ENCODE measurements at places on chromosomes 1 and 21. TPM values are rescaled to one million over a fixed set of nuclear protein-coding genes. Genes with fewer than 3 reads are reported as not detected.

The CREG1 gene
- 36.7 TPM for total RNA-seq

The SFN gene
- not detected for total RNA-seq

The C1orf167 gene
- total RNA-seq, result not detected

The SH2D1B gene
- not detected for total RNA-seq

The TSPEAR gene
- 0.09 TPM for total RNA-seq

The OR2M4 gene
- total RNA-seq, result 0.36 TPM

The FAM72C gene
- total RNA-seq, result 1.4 TPM

The PARS2 gene
- 4.1 TPM for total RNA-seq

The CDK18 gene
- total RNA-seq, result 1.00 TPM

The PGBD5 gene
- 21.4 TPM for total RNA-seq

The TMPRSS15 gene
- 0.18 TPM for total RNA-seq

The SDHB gene
- 57.2 TPM for total RNA-seq

The MYOM3 gene
- 0.09 TPM for total RNA-seq

The AADACL4 gene
- total RNA-seq, result not detected

The ZBTB17 gene
- total RNA-seq, result 30.9 TPM

The CFAP107 gene
- total RNA-seq, result 0.91 TPM

The CHRNB2 gene
- total RNA-seq, result 16.2 TPM

The MTARC2 gene
- total RNA-seq, result 7.0 TPM

The NTMT2 gene
- not detected for total RNA-seq

The TIMM17A gene
- 31.8 TPM for total RNA-seq

Data from cerebellum (tissue), 4 donors.